ENCODE measurements at places on chromosomes 4 and X.

DNA sequence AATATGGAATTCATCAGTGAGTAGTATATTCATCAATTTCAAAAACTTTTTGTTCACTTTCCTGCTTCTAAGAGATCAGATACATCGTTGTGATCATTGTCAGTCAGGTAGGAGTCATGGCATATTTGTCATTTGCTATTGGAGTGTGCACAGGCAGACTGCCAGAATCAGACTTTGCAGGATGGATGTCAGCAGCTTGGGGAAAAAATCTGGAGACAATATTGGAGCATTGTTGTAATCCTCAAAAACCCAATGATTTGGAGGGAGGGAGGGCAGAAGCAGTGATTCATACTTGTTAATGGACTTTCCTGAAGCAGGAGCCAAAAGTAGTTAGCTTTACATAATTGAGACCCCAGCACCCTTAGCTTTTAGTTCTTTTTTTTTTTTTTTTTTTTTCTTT is 59.6 kb upstream of the DRP2 start:
- DNase-seq = no peak

GRCh38 chrX:127324128-127324527 is 504.6 kb downstream of the PRR32 start:
- no peak for DNase-seq

GRCh38 chr4:61214680-61215079 is 14.6 kb downstream of the ADGRL3 start:
- DNase-seq = no peak

DNA sequence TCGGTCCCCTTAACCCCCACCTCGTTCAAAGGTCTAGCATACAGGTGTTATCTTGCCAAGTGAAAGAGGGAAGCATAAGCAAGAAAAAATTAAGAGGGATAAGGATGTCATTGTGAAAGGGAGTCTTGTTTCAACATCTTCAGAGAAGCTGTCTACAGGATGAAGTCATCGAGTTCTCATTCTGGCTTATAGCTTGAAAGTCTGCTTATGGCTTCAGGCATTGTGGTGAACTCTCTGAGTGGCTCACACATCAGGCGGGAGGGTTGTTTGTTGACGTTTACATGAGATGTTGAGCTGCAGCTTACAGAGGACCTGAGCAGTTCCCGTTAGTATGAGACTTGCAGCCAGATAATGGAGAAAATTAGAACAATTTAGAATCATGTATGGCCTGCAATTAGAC is 16.6 kb downstream of the MAGEA9B start:
- DNase-seq = no peak

DNA sequence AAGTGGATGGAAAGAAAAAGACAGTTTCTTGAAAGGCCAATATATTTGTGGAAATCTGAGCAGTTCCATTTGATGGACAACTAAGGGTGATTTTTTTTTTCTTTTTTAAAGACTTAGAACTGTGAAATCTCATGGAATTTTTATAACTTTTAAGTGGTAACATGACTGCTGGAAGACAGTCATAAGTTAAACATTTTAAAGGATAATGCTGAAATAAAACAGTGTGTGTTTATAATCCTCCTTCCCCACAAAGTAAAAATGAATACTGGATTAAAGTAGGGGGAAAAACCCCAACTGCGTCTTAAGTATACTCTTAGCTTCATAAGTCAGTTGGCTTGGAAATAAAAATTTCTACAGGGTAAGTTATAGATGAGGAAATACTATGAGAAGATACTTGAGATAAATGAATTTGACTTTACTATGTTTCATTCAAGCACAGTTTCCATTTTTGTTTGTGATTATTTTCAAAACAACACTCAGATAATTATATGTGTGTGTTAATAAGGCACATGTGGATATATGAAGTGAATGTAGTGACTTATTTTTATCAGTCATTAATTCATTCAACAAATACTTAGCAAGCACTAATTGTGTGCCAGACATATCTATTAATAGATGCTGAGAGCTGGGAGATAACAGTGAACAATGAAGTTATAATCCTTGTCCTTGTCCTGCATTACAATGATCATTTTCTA is 129.2 kb upstream of the ETNPPL start:
- no peak for DNase-seq

- no peak for DNase-seq
Observed at GRCh38 chrX:40148385-40149285, 50.9 kb upstream of the BCOR start.

DNA sequence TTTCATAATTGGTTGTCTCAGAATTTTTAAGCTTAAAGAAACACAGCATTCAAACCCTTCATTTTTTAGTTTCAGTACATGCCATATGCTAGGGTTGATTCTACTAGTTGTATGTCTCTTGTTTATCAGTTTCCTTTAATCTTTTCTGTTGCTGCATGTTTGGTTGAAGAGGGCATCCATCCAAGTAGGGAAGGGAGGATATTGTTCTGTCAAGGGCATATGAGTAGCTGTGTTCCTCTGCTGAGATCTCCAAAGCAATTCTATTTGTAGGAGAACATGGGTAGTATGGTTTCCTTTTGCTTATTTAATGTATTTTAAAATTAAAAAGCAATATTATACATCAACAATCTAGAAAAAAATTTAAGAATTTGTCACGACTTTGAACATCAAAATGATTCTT is 167.7 kb downstream of the FHIP1A start:
- no peak for DNase-seq

DNA sequence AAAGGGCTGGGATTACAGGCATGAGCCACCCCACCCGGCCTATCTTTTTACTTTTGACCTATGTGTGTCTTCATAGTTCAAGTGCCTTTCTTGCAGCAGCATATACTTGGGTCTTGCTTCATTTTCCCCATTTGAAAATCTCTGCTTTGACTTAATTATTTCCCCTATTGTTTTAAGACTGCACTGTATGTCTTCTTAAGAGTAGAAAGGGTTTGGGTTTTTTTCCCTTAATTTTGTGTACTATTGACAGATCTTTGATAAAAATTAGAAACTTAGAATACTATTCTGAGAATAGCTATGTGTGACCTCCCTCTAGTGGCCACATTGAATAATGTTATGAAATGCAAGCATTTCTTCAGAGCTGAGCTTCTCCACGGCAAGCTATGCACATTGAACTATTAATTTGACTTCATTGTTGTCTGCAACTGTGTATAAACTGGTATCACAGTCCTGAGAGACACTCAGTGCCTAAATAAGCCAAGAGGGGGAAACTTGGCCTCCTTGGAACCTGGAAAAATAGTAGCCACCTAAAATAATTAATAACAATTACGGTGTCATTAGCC is 8.7 kb upstream of the SLC25A4 start:
- no peak for DNase-seq

DNA sequence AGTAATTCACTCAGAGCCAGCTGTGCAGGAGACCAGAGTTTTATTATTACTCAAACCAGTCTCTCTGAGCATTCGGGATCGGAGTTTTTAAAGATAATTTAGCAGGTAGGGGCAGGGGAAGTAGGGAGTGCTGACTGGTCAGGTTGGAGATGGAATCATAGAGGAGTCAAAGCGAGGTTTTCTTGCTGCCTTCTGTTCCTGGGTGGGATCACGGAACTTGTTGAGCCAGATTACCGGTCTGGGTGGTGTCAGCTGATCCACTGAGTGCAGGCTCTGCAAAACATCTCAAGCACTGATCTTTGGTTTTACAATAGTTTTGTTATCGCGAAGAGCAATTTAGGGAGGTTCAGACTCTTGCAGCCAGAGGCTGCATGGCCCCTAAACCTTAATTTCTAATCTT is 63.6 kb downstream of the TRIM2 start:
- DNase-seq = no peak

GRCh38 chr4:15153662-15154061 is 151.4 kb downstream of the CPEB2 start:
- no peak for DNase-seq

DNA sequence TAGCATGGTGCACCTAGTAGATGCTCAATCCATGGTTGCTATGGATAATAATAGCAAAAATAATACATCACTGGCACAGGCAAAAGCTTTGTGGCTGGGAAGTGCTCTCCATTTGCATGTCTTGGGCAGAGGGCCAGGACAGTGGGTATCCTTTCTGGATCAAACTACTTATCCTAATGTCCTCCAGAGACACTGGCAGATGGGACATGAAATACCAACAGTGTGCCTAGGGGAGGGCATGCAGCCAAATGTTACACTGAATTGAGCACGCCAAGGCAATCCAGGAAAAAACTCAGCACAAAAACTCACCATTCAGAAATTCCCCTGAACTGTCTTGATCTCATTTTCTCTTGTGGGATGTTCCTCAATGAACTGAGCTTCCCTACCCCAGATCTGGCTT is 98.6 kb upstream of the SCML1 start:
- DNase-seq = no peak

All from sciatic nerve (tissue), 2 donors.